Stimulated activated CD8-positive, alpha-beta memory T cell treated with anti-CD3 and anti-CD28 coated beads, Interleukin-4, amount 100 ng/mL, for 48 hours (primary cell): ENCODE measurements at places on chromosomes 12 and 14.

GRCh38 chr12:50620109-50620977, 115.6 kb downstream of the DIP2B start:
- peak; percentile 45 for DNase-seq

DNA sequence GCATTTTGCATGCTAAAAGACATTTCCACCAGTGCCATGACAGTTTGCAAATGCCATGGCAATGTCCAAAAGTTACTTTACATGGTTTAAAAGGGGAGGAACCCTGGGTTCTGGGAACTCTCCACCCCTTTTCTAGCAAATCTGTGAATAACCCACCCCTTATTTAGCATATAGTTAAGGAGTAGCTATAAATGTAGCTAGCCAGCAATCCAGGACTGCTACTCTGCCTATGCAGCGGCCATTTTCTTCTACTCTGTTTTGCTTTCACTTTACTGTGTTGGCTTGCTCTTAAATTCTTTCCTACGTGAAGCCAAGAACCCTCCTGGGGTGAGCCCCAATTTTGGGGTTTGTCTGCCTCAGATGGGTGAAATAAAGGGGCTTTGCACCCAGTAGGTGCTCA, 141.0 kb downstream of the PTPN11 start:
- no peak for DNase-seq

- no peak for DNase-seq
These were observed 31.0 kb downstream of the SLC25A29 start for GRCh38 chr14:100275214-100275613.

- peak; percentile 40 for DNase-seq
These were observed 6.7 kb downstream of the CCDC88C start for GRCh38 chr14:91410771-91411536.

DNA sequence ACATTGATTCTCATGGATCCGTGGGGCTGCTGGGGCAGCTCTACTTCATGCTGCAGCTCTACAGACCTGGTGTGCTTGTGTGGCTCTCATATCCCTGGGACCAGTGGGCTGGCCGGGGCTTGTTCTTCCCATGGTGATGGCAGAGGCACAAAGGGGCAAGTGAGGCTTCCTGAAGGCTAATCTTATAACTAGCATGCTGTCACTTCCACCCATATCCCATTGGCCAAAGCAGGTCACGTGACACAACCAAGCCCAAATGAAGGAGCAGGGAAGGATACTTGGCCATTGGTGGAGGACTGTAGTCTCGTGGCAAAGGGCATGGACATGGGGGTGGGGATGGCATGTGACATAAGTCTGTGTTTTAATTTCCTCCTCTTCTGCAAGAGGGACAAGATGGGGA, 9.9 kb downstream of the PLBD2 start:
- DNase-seq: no peak

DNA sequence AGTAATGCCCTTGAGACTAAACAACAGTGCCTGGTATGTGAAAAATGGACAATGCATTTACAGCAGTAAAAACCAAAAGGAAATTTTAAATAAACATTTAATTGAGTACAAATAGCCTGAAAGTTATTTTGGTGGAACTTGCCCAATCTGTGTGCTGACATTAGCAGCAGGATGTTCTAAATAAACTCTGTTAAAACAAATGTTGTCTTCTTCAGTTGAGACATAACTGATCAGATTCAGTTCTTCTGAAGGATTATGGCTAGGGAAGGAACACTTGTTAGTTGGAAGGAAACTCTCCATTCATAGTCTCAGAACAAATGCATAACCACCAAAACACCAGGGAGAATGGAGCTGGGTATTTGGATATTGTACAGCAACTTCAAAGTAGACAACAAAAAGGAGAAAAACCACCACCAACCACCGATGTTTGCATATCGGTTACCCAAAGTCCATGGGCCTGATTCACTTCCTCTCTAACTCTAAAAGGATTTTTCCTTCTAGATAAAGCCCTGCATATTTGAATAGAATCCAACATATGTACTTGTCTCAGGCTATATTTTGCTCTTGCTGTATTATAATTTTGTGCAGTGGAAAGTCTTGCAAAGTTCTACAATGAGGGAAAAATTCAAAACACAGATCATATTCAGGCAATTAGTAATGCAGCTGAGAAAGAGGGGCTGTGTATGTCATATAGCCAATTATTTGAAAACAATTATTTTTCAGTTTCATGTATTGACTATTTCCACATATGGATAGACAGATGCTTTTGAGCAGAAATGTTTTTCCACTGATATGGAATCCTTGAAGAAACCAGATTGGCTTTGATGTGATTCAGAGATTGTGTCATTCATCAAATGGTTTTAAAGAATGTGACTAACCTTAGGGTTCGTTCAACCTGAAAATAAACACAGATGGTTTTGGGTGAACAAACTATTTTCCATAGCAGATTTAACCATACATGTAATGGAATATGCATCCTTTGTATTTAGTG, 152.2 kb upstream of the BMP4 start:
- DNase-seq: no peak

- DNase-seq: no peak
These were observed 24.5 kb downstream of the RECQL start for GRCh38 chr12:21476949-21477348.

- no peak for DNase-seq
These were observed 37.9 kb downstream of the ISCA2 start for GRCh38 chr14:74531467-74531866.

- no peak for DNase-seq
These were observed 129.0 kb upstream of the HMGA2 start for GRCh38 chr12:65695113-65695865.

DNA sequence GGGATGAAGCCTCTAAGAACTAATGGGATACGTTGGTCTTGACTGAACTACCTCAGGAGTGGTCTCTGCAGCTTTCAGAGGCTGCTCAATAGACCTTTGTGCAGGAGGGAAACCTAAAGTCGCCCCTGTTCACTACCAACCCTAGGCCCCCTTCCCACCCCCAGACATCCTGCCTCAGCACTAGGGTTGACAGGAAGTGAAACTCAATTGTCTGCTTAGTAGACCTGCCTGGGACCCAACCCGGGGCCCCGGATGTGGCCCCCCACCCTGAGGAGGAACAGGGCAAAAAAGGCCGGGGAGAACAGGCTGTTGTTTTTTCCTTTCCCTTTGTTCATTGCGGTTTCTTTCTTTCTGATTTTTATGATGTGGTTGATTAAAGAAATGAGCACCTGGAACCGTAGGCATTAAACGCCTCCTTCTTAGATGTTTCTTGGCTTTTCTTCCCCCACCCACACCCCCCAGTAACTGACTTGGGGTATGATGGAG, 1.6 kb upstream of the DGKA start:
- peak; percentile 84 for DNase-seq

DNA sequence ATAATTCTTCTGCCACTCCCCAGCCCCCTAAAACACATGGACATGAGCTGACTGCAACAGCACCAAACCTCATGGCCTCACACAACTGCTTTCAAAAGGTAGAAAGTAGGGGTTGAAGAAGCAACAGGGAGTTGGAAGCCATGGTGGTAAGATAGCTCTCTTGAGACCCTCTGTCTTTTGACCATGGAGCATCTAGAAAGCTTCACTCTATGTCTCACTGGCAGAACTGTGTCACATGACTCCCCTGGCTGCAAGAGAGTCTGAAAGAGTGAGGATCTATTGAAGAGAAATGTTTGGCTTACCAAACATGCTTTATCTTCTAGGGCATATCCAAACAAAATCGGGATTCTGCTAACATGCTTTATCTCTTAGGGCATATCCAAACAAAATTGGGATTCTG, 142.9 kb upstream of the WSCD2 start:
- no peak for DNase-seq

DNA sequence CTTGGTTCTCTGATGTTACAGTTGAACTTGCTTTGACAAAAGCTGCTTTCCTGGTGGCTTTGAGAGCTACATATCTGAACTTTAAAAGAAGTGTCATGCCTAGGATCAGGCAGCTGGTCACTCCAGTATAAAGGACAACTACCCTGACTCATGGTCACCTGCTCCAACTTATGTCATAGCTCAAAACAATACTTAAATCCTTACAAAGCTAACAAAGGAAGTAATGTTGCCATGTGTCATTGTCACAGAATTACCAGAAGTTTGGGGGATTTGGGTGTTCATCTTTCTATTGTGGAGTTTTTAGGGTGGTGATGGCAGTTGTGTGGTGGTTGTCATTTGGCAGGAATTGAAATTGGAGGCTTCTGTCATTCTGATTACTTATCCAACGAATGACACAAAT, 1.8 kb upstream of the TCP11L2 start:
- DNase-seq: no peak

DNA sequence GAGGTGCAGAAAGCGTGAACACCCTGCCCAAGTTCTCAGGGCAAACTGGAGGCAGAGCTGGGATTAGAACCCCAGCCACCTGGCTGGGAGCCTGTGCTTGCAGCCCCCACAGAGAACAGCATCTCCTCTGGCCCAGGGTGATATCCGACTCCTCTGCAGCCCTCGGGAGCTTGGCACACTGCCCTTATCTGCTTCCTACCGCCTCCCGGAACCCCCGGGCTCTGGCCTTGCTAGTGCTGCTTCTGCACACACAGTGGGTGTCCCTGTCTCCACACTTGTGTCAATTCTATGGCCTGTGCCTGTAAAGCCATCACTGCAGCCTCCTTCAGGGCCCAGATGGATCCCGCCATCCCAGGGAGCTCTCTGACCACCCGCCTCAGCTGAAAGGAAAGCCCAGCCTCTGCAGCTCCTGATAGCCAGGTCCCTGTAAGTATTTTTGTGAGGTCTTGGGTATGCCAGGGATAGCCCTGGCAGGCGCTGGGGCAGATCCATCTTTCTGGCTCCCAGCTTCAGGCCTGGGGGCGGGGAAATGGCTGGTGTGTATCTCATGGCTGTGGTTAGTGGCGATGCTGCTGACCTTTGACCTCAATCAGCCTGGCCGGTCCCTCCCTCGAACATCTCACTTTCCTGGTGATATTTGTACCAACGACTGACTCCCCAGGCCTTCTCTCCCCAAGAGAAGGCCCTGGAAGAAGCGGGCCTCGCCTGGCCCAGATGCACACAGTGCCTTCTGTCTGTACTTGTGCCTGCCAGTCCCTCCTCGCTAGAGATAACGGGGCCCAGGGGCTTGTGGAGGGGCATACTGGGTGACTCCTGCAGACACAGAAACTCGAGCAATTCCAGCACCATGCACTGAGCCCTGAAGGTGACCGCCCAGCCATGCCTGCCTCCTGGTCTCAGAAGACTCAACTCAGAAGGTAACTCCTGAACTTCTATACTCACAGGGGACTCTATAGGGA, 183.8 kb downstream of the CALM1 start:
- DNase-seq: no peak

DNA sequence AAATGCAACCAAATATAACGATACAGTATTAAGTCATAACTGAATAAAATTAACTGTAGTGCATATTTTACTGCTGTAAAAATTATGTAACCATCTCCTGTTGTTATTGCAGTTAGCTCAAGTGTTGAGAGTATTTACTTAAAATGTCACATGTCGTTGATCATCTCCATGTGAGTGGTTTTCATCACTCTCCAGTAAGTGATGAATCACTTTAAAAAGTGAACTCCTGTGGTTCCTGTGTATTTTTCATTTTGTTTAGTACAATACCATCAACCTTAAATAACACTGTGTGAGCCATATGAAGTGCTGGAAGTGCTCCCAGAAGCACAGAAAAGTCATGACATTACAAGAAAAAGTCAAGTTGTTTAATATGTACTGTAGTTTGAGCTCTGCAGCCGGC, 104.7 kb upstream of the SLCO1B1 start:
- DNase-seq: no peak

DNA sequence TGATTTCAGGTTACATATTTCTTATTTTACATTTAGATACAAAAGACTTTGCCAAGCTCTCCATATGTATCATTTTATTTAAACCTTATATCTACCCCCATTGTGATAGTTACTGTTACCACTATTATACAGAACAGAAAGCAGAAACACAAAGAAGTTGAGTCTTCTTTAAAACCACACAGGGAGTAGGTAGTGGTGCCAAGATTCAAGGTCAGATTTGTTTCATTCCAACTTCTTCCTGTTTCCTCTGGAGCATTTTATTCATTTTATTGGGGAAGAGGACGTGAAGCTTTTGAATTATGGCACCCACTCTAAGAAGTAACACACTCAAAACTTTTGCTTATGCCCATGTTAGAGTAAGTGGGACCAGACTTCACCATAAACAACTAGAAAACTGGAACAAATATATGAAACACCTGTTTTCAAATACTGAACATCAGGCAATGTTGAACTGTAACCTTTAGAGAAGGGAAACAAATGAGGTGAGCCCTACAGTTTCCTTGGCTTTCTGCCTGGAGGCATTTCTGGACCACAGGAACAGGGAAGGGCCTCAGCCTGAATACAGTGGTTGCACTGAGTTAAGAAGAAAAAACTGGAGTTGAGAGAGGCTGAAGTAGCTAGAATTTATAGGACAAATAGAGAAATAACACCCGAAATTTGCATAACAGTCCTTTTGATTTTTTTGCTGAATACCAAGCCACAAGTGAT, 160.4 kb upstream of the SSTR1 start:
- DNase-seq: no peak

DNA sequence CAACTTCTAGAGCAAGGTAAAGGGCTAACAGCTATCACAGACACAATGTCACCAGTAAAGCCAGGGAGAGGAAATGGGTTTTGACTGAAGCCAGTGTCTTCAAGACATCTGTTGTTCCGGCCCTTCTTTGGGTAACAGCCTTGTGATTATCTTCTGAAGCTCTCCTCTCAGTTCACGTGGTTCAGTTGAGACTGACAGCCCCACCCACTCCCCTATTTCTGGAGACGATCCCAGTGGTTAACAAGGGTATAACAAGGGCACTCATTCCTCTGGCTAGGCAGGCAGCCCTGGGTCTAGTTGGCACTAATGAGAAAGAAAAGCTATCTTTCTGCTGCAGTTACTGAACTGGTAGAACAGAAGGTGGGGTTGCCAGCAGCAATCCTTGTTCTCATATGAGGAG, 6.9 kb downstream of the GNPTAB start:
- DNase-seq: peak; percentile 65

GRCh38 chr12:115030017-115030416, 346.0 kb upstream of the TBX3 start:
- no peak for DNase-seq

GRCh38 chr14:24794644-24795305, 160.8 kb upstream of the GZMB start:
- no peak for DNase-seq

DNA sequence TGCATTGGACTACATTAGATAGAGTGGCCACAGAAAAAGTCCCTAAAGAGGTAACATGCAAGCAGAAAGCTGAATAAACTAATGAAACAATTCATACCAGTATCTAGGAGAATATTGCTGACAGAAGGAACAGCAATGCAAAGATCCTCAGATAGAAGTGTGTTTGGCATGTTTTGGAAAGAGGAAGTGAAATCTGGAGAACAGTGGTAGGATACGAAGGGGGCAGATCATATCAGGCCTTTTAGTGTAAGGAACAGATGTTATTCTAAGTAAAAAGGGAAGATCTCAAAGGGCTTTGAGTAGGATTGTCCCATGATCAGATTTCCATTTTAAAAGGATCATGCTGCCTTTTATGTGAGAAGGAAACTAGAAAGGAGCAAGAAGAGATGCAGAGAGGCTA, 342.9 kb downstream of the PAWR start:
- DNase-seq: no peak

GRCh38 chr12:50057000-50057841, at the start of gene ASIC1:
TSS of gene ASIC1 (plus strand) at chr12:50057596. CDS start at chr12:50058767, 1,171 bp downstream.
- peak; percentile 67 for DNase-seq

- no peak for DNase-seq
These were observed 4.8 kb downstream of the TNFAIP2 start for GRCh38 chr14:103127861-103128598.
